ENCODE measurements at places on chromosomes 12 and 14.

GRCh38 chr12:88998421-88998820 is 353.9 kb downstream of the DUSP6 start:
- no peak for DNase-seq

GRCh38 chr12:97637770-97638169 is 175.2 kb downstream of the RMST start:
- no peak for DNase-seq

GRCh38 chr12:63068857-63069442 is 82.1 kb downstream of the AVPR1A start:
- no peak for DNase-seq

DNA sequence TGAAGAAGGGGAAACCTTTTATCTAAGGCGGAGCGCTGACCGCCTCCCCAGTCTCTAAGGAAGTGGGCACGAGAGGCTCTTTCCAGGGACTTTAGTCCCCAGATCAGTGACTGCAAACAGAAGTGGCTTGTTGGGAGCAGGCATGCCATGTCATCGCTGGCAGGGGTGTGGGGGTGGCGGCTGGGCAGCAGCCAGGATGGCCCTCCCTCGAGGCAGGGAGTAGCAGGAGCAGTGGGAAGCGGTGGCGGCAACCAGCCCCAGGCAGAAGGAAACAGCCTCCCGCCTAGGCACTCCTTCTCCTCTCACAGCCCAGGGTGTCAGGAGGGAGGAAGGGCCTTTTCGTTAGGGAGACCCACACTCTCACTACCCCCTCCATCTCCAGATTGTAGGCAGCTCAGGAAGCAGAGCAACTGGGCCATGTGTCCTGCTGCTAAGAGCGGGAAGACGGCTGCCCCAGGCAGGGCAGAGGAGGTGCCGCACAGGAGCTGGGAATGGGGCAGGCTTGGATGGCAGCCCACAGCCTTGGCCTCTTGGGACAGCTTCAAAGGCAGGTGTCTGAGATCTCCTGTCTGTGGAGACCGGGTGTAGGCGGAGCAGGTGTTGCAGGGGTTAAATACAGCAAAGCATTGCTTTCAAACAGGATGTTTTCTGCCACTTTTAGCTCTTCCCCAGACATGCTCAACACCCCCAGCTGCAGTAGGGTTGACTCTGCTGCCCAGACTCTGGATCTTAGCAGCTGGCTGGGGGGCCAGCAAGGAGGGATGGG is 21.8 kb downstream of the VDR start:
- no peak for DNase-seq

DNA sequence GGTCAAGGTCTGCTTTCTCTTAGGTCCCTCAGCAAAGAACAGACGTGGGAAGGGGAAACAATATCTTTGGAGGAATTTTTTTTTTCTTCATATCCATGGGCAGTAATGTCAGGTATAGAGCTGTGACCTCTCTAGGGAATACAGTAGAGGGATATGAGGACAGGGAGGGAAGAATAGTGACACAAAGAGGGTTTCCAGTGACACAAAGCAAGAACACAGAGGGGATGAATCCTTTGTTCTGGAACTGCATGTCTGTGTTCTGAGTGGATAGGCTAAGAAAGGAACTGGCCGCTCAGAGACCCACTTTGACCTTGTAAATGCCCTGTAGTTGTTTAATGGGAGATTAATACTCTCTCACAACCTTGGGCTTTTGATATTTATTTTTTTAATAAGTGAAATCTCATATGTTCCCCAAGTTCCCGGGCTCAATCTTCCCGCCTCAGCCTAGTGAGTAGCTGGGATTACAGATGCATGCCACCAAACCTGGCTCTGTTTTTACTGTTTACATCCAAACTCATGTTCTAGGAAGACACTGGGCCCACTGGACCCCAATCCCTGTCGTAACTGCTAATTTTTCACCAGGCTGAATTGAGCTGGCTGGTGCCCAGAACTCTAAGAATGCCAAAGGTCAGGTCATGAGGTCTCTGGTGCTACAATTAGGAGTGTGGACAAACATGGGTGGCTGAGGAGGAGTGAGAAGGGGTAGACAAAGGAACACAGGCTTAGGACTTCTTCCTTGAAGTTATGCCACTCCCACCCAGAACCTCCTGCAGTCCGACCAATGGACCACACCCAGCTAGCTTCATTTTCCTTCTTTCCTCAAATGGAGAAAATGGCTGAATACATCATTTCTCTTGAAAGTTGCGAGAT is 9.1 kb upstream of the PLEKHH1 start:
- DNase-seq, result no peak
